ENCODE measurements at places on chromosomes 6 and 20.

GRCh38 chr20:1883986-1884385, 11.2 kb upstream of the SIRPA start:
- no peak for DNase-seq

DNA sequence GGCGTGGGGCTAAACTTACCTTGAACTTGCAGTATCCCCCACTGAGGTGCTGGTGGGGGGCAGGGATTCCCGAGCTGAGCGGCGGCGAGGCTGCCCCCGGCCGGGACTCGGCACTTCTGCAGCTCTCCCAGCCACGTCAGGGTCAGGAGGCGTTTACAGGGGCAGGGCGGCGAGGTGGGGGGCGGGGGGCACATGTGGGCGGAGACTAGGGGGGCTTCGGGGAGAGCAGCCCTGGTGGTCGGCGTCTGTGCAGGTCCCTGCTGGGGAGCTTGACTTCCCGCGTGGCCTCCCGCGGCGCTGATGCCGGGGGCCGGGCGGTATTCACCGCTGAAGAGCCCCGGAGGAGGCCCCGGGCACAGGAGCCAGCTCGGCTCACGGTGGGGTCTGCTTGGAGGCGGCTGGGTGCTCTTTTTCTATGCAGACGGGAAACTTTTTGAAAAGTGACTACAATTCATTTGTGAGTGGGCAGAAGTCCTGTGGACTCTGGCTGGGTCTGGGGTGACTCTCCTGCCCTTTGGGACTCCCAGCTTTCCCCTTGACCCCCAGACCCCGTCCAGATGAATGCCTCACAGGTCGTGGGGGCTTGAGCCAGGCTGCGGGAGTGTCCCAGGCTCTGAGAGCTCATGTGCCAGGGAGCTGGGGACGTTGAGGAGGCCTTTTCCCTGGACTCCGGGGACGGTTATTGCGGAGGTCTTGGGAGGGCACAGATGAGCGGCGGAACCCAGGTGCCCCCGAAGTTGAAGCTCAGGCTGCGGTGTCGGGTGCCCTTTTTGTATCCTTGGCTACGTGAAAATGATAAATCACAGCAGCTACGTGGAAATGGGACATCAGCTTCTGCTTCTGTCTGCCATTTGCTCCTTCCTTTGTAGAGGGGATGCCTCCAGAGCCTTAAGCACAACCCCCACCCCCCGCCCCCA, 75.9 kb upstream of the GATA5 start:
- DNase-seq, result no peak

- DNase-seq, result no peak
These were observed 74.3 kb upstream of the EMILIN3 start for GRCh38 chr20:41440882-41441281.

DNA sequence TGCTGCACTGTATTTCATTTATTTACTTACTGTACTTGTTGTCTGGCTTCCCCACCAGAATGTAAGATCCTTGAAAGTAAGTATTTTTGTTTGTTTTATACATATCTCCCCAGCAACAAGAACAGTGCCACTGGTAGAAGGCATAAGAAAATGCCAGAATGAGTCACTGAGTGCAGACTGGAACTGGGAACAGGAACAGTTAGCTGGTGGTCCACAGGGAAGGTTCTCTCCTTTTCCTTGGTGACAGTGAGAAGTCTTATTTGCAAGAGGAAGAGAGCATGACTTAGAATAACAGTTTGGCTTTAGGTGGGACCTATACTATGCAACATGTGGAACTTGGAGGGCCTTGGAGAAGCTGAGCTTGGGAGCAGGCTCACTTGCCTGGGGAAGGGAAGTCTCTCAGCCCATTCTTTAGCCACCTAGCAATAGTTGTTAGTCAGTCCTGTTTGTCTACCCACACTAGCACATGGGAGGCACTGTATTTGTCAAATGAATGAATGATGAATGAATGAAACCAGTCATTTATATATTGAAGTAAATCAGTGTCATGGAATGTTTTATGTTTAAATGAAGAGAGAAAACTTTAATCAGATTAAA, 203.5 kb downstream of the KCNQ5 start:
- DNase-seq, result no peak

- no peak for DNase-seq
These were observed 21.1 kb downstream of the FOXC1 start for GRCh38 chr6:1630771-1631217.

DNA sequence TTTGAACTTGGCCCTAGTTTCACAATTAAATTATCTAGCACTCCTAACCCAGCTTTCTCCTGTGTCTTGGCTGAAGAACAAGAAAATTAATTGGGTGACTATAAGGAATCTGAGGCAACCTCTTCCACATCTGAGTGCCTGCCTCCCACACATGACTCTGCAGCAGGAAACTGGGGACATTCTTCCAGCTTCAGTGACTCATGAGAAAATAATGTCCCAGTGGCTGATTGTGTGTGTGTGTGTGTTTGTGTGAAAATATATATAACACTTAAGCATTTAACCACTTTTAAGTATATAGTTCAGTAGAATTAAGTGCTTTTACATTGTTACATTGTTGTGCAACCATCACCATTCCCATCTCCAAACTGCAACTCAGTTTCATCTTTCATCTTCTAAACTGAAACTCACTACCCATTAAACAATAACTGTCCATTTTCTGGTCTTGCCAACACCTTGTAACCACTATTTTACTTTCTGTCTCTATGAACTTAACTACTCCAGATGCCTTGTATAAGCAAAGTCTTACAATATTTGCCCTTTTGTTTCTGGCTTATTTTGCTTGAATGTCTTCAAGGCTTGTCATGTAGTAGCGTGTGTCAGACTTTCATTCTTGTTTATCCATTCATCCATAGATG, 8.7 kb downstream of the TRIM38 start:
- no peak for DNase-seq

GRCh38 chr6:123562677-123563076, 74.1 kb downstream of the TRDN start:
- DNase-seq, result no peak

DNA sequence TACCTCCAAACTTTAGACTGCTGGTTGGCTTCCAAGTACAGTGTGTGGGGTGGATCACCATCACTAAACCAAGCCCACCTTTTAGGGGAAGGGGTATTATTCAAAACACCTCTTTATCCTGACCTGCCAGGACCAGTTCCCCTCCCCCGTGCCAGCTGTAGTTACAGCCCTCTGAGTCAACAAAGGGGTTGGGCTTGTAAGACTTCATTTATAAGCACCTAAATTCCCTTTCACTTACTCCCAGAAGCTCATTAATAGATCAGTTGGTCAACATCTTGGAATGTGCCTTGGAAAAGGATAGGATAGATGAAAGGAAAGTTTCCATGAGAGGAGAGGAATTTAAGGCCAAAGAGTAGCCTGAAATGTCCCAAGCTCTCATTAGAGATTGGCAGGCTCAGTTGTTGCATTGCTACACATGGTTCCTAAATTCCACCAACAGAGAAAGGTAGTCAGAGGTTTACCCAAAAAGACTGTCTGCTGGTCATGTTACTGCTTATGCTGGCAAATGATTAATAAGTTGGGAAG, 59.2 kb downstream of the TNFAIP3 start:
- peak; percentile 11 for DNase-seq

DNA sequence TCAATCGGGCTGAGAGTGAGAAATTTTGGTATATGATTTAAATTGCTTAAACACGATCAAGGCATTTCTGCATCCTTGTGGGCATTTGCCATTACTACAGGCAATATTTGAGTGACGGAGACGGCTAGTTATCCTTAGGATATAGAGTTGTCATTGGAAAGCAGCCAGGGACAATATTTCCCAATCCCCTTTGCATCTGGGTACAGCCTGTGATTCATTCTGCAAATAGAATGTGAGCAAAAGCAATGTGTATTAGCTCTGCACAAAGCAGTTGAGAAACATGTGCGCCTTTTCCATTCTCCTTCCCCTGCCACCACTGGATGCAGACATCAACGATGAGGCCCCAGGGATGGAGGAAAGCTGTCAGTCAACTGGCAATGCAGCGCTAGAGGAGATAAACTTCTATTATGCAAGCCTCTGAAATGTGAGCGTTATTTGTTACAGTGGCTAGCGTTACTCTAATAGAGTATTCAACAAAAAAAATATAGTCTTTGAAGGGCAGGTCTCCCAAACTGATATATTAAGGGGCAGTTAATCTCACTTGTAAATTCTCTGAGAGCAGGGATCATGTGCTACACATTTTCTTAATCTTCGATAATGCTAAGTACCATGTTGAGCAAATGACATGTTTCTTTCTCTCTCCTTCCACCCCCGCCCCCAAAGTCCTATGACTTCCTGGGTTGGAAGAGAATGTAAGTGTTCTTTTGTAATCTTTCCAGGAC, 37.1 kb upstream of the NCOA3 start:
- peak; percentile 94 for DNase-seq

DNA sequence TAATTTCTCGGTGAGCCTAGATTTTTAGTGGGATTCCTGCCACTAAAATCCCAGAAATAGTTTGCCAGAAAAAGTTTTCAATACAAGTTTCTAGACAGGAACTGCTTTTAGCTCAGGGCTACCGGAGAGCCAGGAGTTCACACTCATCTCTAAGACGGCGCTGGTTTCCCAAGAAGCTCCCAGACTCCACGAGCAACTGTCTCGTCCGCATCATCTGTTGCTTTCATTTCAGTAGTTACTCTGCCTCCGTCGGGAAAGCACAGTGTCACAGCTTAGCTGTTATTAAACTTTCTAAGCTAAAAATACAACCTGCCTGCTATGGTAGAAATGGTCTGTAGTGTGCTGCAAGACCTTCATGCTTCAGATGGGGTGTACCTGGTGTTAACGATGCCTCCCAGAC, 197.3 kb upstream of the SNX9 start:
- DNase-seq, result no peak

GRCh38 chr6:94468830-94469229, 1049.5 kb upstream of the EPHA7 start:
- DNase-seq, result no peak

DNA sequence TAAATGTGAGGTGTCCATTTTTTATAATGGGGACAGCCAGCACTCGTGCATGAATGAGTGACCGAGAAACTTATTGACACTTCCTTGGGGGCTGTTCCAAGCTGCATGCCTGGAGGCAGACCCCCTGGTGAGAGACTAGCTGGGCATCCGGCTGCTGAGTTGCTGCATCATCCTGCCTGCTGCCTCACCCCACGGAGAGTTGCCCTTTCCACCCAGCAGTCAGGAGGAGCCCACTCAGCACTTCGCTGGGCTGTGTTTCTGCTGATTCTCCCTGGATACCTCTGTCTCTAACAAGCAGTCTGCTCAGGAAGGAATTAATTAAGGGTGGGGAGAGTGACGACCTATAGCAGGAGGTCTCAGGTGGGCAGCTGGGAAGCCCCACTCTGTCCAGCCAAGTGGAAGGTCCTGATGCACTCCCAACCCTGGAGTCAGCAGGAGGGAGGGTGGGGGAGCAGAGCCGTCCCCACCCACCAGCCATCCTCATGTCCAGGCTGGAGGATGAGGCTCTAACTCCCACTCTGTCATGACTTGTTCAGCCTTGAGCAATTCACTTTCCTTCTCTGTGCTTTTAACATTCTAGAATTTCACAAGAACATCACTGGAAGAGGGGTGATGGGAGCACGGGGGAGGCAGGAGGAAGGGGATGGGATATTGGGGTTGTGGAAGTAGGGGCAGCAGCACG, 177.3 kb downstream of the LRFN2 start:
- DNase-seq, result no peak

DNA sequence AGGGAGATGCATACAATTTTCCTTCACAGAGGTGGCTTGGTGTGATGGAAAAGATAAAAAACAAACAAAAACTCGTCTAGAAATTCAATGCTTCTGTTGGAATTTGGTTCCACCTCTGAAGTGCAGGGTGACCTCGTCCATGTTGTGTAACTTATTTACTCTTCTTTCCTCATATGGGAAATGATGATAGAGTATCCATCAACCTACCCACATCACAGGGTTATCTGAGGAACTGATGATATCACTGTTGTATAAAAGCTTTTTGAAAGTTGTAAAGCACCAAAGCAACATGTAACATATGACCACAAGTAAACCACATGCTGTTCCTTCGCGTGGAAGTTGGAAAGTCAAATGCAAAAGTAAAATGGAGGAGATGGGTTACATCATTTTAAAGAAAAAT, 212.0 kb upstream of the SGK1 start:
- no peak for DNase-seq

- DNase-seq, result no peak
These were observed 96.5 kb downstream of the SYNDIG1 start for GRCh38 chr20:24565835-24566351.

- no peak for DNase-seq
These were observed 166.1 kb upstream of the TNFAIP3 start for GRCh38 chr6:137700751-137701477.

DNA sequence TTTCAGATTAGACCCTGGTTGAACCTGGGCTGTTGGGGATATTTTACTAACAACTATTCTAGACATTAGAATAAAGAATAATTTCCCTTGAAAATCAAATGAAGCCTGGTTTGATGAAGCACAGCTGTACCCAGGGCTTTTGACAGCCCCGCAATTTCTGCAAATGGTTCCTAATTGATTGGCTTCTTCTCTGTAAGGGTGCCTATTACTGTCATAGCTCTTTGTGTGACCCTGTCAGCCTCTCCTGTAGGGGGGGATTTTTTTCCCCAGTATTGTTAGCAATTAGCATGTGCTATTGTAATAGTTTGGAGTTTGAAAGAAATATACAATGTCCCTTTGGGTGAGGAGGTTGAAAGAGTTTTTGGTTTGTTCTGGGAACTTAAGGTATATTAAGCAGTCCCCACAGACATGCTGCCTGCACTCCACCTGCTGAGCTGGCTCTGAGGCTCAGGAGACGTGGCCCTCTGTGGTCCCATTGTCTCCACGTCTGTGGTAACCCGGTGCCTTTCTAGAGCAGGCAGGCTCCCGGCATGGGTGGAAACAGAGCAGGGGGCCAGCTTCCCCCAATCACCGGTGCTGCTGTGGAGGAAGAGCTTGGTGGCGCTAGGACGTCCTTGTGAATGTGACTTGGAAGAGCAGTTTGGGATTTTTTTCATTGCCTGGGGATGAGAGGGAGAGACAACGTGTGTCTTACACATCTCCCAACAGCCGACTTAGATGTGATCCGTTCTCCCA, 47.3 kb upstream of the CLDN20 start:
- DNase-seq, result no peak

GRCh38 chr6:151015101-151015700, 149.7 kb downstream of the MTHFD1L start:
- no peak for DNase-seq

DNA sequence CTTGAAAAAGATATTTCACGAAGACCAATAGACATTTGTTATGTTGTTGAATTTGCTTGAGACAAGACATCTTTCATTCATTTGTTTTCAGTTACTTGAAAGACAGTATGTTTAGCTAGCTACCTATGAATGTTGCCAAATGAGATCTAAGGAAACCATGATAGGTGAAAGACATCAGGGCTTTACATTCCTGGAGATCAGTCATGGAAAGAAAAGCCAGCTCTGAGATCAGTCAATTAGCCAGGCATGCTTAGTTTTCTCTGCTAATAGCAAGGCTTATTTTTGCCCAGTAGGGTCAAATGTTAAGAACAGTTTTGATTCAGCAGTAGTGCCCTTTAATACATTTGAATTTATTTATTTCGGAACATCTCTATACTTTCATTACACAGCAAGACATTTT, 116.5 kb upstream of the EDN1 start:
- no peak for DNase-seq

GRCh38 chr6:166490671-166491500, 95.6 kb downstream of the RAMACL start:
- no peak for DNase-seq

Measured in prostate gland (tissue), 2 donors.